ENCODE measurements at places on chromosomes 6 and 20.

- DNase-seq, result peak; percentile 73
These were observed 757 bp upstream of the SAMD3 start for GRCh38 chr6:130223508-130223907.

DNA sequence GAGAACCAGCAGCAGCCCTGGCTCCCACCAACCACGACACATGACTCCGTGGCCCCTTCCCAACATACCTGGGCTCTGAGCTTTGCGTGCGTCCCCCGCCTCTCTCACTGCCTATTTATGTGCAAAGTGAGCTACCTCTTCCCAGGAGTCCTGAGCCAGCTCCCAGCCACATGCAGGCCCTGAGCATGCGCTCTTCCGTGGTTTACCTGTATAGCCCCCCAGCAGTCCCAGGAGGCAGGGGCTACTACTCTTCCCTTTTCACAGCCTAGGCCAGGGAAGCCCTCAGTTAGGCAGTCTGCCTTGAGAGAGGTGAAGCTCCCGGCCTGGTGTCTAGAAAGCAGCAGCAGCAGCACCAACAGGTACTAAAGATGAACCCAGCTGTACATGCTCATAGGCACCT lies 114.8 kb upstream of the CDYL start:
- no peak for DNase-seq

DNA sequence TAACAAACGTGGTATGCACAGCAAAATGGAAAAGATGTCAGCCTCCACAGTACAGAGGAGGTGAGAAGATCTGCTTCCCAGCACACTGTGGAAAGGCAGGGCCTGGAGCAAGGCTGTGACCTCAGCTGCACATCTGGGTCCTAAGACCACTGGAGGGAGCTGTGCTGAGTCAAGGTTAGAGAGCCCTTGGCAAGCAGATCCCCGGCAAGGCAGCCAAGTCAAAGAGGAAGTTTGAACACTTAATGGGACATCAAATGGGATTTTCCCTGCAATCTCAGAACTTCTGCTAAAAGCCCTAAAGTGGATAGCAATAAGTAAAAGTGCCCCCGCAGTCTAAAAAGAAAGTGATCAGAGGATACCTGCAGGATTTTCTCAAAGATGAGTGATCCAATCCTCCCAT lies 39.5 kb downstream of the UNC5CL start:
- no peak for DNase-seq

DNA sequence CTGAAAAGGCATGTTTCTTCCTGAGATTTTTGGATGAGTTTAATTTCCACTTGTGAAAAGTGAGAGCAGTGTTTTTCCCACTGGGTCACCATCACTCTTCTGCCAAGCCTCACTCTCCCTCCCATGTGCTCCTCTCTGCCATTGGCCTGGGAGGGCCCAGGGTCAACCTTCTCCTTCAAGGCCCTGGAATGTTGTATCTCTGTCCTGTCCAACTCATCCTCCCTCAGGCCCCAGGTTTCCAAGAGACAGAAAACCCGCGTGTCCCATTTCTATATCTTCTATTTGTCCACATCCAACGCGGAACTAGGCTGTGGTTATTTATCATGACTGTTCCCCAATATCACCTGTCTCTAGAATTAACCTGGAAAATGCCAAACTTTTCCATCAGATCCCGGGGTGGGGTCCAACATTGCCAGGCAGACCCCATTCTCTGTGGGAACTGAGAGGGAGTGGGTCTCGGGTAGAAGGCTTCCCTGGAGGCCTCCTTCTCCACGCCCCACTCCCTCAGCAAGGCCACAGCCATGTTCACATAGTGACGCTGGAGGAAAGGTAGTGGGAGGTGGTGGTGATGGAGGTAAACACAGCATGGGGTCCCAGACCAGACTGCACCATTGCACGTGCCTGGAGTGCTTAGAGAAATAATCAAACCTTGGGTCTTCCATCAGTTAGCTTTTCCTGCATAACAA lies 173.5 kb downstream of the SCP2D1 start:
- DNase-seq, result no peak

GRCh38 chr6:138546733-138547185 lies 47.5 kb upstream of the NHSL1 start:
- DNase-seq, result no peak

Measured in activated CD8-positive, alpha-beta memory T cell treated with anti-CD3 and anti-CD28 coated beads for 24 hours (primary cell).